EH (cell line): ENCODE measurements at places on chromosomes 5 and 9.

DNA sequence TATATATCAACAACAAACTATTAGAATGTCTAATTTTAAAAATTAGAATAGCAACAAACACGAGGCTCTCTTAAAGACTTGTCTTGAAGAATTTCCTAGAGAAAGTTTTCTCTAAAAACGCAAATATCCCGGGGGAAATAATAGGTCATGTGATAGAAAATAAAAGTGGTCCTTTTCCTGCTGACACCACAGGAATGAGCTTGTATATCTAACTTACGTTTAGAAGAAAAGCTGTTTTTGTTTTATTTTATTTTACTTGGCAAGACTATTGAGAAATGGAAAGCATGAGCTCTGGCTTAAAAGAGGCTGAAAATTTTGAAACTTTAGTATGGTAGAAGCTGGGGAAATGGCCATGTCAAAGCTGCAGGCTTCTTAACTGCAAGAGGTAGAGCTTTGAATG is 465.0 kb downstream of the AGTPBP1 start:
- no peak for DNase-seq

- no peak for DNase-seq
Measured at GRCh38 chr5:6483880-6484382, 35.3 kb downstream of the UBE2QL1 start.

GRCh38 chr5:83718195-83718825 is 2.3 kb downstream of the HAPLN1 start:
- DNase-seq, result peak; percentile 69

DNA sequence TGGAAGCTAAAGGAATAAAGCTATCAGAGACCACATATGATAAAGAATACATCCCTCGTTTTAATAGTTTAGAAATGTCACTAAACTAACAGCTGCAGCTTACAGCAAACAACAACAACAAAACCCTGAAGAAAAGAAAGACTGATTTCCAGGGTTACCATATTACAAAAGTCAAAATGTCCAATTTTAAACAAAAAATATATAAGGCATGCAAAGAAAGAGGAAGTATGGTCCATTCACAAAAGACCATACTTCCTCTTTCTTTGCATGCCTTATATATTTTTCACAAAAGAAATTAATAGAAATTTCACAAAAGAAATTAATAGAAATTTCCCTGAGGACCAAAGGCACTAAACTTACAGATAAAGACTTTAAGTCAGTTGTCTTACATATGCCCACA is 354.2 kb downstream of the ARL15 start:
- no peak for DNase-seq

DNA sequence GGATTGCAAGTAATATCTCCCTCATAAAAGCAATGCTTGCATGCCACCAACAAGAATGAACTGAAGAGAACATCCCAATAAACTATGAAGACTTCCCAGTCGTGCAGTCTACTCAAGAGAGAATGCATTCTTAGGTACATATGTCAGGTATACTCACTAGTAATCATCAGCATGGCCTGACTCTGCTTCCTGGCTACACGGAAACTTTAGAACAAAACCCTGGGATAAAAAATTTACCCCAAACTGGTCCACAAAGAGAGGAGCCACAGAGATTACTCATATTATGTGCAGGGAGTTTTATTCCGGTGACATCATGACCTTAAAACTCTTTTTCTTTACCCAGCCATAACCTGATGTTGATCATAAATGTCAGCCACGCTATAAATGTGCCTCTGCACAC is 57.5 kb upstream of the PAPPA start:
- DNase-seq, result peak; percentile 64
